ENCODE measurements at places on chromosomes 11 and 22.

DNA sequence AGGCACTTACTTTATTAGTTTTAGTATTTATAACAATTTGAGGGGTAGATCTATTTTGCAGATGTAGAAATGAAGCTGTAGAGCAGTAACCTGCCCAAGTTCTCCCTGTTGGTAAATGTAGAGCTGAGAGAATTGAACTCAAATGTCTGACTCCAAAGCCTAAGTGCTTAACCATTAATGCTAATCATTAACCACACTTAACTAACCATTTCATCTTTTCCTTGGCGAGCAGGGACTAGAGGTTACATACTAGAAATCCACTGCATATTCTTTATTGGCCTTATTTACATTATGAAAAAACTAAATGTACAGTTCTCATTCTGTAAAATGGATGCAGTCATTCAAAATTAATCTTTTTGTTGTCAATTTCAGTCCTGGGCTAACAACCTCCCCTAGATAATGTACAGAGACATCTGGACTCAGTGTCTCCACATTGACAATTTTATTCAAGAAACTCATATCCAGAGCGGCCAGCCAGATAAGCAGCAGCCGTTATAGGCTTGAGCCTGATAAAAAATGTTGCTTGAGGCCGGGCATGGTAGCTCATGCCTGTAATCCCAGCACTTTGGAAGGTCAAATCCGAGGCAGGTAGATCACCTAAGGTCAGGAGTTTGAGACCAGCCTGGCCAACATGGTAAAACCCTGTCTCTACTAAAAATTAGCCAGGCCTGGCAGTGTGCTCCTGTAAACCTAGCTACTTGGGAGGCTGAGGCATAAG, 76.7 kb upstream of the PICALM start:
- DNase-seq = no peak

- no peak for DNase-seq
Observed at GRCh38 chr11:9529334-9529650, 44.2 kb upstream of the WEE1 start.

- DNase-seq = no peak
Observed at GRCh38 chr11:94956963-94957362, 16.4 kb downstream of the CWC15 start.

GRCh38 chr11:56948991-56949515, 39.7 kb upstream of the OR5AK2 start:
- DNase-seq = no peak

- DNase-seq = no peak
Observed at GRCh38 chr22:36988075-36988832, 31.0 kb downstream of the TST start.

DNA sequence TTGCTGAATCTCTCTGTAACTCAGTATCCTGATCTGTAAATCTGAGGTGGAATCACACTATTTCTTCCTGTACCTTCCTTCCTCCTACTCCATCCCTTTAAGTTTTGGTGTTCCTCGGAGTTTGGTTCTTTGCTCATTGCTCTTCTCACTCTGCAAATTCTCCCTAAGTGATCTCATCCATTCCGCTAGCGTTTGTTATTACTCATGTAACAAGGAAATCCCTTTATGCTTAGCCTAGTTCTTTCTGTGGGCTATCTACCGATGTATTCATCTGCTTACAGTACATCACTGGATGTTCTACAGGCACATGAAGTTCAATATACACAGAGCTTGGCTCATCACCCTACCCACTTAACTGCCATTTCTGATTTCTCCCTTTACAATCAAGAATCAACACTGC, 1.6 kb upstream of the CEP295 start:
- DNase-seq = no peak

- DNase-seq = no peak
Observed at GRCh38 chr11:131629925-131630540, 259.6 kb downstream of the NTM start.

- DNase-seq = no peak
Observed at GRCh38 chr22:31341386-31342088, 4.6 kb downstream of the PATZ1 start.

DNA sequence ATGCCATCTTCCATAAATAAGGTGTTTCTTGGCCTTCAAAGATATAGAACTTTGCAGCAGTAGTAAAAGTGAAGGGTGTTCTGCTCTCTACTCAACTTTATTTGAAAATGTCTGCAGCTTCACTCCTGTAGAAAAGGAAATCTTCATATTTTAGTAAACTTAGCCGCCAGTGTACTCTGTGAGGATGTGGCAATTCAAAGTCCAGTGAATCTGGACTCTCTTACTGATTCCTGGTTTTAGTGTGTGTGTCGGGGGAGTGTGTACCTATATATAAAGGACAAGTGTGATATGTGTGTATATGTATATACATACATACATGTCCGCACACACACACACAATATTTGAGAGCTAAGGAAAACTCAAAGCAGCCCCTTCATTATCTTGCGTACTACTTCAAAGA, 134.3 kb upstream of the LDLRAD3 start:
- DNase-seq = no peak

DNA sequence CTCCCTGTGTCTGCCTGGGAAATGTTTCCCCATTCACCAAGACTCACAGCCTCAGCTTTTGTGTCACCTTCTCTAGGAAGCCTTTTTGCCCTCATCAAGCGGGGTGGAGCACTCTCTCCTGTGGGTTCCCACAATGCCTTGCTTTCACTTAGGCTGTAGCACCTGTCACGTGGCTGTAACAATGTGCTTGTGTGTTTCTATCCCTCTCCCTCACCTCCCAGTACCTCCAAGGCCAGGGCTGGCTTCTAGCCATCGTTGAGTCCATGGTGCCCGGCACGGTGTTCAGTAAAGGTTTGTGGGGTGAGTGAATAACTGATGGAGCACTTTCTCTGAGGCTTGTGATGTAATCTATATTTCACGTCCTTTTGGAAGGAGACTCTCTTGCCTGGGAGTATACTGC, 153.2 kb downstream of the TTC17 start:
- no peak for DNase-seq

- no peak for DNase-seq
Observed at GRCh38 chr22:49786976-49787706, 40.5 kb downstream of the BRD1 start.

DNA sequence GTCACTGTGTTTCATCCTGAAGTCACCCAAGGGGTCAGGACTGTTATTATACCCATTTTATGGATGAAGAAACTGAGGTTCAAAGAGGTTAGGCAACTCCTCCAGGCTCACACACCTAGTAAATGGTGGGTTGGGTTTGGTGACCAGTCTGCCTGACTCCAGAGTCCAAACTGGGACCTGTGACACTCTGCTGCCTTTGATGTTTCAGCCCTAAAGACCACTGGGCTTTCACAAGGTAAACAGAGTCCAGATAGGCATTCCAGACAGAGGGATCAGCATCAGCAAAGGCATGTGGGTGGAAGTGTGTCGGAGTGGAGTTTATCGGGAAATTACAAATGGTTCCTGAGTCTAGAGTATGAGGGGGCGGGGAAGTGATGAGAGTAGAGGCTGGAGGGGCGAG, 38.5 kb downstream of the MICAL2 start:
- no peak for DNase-seq

GRCh38 chr11:122863704-122864326, 18.7 kb upstream of the JHY start:
- no peak for DNase-seq

DNA sequence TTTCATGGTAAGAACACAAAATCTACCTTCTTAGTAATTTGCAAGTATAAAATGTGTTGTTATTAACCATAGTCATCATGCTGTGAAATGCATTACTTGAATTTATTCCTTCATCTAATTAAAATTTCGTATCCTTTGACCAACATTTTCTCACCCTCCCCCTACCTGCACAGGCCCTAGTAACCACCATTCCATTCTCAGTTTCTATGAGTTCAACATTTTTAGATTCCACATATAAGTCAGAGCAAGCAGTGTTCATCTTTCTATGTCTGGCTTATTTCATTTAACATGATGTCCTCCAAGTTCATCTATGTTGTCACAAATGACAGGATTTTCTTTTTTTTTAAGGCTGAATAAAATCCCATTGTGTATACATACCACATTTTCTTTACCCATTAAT, 43.5 kb upstream of the CCDC179 start:
- DNase-seq = no peak

DNA sequence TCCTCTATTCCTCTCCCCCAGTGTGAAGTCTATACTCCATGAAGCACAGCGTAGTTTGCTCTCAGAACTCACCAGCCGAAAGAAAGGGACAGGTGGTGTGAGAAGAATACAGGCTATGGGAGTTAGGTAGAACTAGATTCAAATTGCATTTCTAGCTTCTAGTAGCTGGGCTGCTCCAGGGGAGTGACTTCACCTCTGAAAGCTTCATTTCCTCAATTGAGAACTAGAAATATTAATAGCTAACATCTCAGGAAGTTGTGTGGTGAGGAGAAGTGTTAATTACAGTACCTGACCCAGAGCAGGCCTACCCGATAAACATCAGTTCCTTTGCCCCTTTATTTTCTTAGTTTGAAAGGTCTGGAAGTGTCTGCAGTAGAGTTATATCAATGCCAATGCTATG, 484.7 kb upstream of the TENM4 start:
- no peak for DNase-seq

- DNase-seq = no peak
Observed at GRCh38 chr11:37171451-37171850, 573.4 kb upstream of the RAG2 start.

DNA sequence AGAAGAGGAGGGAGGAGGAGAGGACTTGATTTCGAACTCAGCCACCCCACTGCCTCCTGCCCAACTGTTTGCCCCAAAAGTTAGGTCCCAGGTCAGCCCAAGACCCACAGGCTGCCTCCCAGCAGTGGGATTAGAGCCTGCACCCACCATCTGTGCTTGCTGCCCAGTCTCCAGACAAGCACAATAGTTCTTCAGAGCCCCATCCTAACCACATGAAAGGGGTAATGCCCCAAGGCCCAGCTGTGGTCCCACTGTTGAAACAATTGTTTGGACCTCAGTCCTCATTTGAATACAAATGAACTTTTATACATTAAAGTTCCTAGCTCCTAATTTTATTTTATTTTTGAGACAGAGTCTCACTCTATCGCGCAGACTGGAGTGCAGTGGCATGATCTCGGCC, 5.4 kb upstream of the VPS51 start:
- DNase-seq = no peak

DNA sequence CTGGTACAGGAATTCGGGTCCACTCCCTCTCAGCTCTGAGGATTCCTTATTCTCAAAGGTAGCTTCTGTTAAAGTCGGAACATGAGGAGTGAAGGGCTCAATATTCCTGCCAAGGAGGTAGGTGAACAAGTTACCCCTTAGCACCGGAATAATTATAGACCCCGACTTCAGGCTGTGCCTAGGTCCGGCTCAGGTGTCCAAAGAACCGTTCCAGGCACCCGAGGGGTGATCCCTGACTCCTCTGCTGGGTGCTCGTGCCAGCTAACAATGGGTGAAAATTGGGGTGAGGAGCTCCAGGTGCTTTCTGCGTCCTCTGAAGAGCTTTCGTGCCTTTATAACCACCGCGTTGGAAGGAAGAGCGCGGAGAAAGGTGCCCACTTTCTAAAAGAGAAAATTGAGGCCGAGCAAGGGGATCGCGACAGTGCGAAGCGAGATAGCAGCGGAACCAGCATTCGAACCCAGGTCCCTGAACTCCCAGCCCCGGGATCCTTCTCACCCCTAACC, 393 bp downstream of the CYB561A3 start:
- DNase-seq = no peak

DNA sequence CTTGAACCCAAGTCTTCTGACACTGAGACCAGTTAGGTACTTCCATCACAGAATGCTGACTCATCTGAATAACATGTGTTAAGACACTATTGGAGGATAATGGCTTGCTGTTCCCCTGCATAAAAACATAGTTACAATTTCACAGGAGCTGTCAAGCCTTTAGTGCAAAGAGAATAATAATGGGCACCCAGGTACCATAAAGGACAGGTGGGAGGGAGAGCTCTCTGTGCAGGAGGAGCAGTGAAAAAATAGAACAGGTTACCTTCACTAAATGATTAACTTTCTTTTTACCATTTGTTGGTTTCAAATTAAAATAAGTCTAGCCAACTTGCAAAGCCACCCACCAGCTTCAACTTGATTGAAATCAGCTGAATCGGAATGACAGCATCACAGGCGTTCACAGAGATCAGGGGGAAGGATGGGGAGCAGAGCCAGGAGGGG, 173.2 kb downstream of the DSCAML1 start:
- no peak for DNase-seq

DNA sequence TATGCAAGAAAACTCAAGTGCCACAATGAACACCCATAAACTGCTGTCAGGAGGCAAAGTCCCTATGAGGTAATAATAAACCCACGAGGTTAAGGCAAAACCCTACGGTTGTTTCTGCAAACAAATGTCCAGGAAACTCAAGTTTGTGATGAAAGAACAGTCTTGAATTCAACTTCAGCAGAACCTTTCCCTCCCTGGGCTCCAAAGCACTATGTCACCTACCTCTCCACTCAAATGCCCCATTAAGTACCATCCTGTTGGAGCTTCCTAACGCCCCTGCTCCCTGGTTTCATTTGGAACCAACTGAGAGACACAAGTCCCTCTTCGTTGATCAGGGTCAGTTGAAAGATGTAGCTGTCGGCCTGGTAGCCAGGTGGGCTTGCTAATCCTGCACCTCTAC, 2.6 kb upstream of the C11orf91 start:
- DNase-seq = no peak

GRCh38 chr11:45104790-45105084, 41.7 kb upstream of the PRDM11 start:
- DNase-seq = no peak

DNA sequence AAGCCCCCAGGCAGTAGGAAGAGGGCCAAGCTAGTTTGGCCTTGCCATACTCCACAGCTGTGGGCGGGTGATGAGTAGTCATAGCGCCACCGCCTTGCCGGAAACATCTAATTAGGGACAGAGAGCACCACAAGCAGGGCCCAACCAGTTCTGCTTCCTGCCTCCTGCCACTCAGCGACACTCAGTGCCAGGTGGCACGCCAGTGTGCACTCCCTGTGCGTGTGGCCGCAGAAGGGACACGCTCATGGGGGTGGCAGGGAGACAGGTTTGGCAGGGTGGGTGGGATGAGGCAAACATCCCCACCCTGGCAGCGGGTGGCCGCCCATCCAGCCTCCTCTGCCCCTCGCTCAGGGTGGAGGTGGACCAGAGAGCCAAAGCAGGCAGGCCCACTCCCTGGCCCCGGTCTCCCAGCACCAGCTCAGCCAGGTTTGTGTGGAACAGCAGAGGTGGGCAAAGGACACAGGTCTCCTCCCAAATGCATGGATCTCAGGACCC, 4.9 kb downstream of the OVOL1 start:
- no peak for DNase-seq

GRCh38 chr22:36330655-36331305, 57.0 kb downstream of the MYH9 start:
- no peak for DNase-seq

GRCh38 chr11:132821014-132821413, 711.3 kb downstream of the OPCML start:
- DNase-seq = no peak

GRCh38 chr11:96065379-96065778, 141.5 kb upstream of the MTMR2 start:
- no peak for DNase-seq

All from stimulated activated CD4-positive, alpha-beta T cell treated with anti-CD3 and anti-CD28 coated beads, Interleukin-1b, Interleukin-23, amount 100 ng/mL, for 1 hour (primary cell).